ENCODE measurements at places on chromosomes 6 and 20. TPM values are rescaled to one million over a fixed set of nuclear protein-coding genes. Genes with fewer than 3 reads are reported as not detected.

- no peak overlapping the region for H3K27ac ChIP-seq
- no peak overlapping the region for H3K4me3 ChIP-seq
- H3K4me1 ChIP-seq: no peaks in the 10 kb centered on the region
- no peak for DNase-seq
Observed at GRCh38 chr6:113944701-113945100, 26.2 kb downstream of the HDAC2 start.

Gene USP49
- 6.9 TPM for total RNA-seq

- H3K4me3 ChIP-seq: no peak overlapping the region
- no peaks in the 10 kb centered on the region for H3K27me3 ChIP-seq
- H3K4me1 ChIP-seq: no peaks in the 10 kb centered on the region
- H3K27ac ChIP-seq: no peak overlapping the region
- no peak for DNase-seq
- H3K36me3 ChIP-seq: no peaks in the 10 kb centered on the region
Observed at GRCh38 chr6:134892362-134892761, 57.5 kb downstream of the ALDH8A1 start.

Gene TREML1
- total RNA-seq: not detected

DNA sequence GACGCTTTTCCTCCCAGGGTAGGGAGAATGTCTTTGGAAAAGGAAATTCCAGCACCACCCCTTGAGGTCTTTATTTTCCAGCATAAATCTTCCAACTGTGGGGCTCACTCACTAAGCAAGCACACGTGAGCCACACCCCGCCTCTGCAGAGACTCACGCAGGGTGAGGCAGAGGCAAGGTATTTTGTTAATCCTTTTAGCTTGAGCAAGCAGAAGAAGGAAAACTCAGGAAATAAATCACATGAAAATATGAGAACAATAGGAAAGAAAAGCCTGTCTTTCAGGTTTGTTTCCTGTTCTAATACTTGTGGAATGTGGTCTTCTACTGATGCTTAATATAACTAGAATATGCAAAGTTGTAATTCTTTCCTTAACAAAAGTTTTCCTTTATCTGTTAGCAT, 4.1 kb upstream of the PHACTR2 start:
- H3K27me3 ChIP-seq: no peaks in the 10 kb centered on the region
- peak overlapping the region; percentile 75 for H3K27ac ChIP-seq
- peaks cover 45% of the 10 kb centered on the region for H3K4me1 ChIP-seq
- no peaks in the 10 kb centered on the region for H3K36me3 ChIP-seq
- DNase-seq: peak; percentile 68

GRCh38 chr6:35897486-35897885, 23.4 kb downstream of the SRPK1 start:
- H3K27ac ChIP-seq: no peak overlapping the region
- no peak for DNase-seq
- H3K36me3 ChIP-seq: no peaks in the 10 kb centered on the region
- H3K4me3 ChIP-seq: no peak overlapping the region
- H3K4me1 ChIP-seq: no peaks in the 10 kb centered on the region
- H3K27me3 ChIP-seq: no peaks in the 10 kb centered on the region

Data from HCT116 (cell line).